ENCODE measurements at places on chromosomes 1 and 21.

DNA sequence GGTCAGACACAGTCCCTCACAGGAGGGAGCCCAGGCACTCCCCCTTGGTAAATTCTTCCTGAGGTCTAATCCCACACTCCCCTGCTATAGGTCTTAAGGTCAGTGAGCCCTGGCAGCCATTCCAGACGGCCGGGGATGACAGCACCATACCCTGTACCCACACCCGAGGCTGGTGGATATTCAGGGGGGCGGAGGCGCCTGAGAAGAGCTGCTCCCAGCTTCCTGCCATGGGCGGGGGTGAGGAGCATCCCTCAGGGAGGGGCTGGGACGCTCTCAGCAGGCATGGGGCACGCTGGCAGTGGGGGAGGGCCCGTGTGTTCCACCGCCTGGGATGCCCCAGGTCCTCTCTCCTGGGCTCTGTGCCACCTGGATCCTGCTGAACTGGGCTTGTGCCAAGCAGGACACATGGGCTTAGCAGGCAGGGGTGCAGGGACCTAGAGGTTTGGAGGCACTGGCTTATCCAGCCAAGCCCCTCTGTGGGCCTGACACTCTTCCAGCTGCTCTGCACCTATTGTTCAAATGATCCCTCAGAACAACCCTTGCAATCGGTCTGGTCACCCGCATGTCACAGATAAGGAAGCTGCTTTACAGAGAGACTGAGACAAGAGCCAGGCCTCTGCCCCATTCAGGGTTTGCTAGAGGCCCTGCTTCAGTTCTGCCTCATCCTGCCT lies 5.7 kb upstream of the ADGRB2 start:
- no peak for DNase-seq

- DNase-seq: no peak
Observed at GRCh38 chr1:39076127-39076798, 50.1 kb downstream of the NDUFS5 start.

DNA sequence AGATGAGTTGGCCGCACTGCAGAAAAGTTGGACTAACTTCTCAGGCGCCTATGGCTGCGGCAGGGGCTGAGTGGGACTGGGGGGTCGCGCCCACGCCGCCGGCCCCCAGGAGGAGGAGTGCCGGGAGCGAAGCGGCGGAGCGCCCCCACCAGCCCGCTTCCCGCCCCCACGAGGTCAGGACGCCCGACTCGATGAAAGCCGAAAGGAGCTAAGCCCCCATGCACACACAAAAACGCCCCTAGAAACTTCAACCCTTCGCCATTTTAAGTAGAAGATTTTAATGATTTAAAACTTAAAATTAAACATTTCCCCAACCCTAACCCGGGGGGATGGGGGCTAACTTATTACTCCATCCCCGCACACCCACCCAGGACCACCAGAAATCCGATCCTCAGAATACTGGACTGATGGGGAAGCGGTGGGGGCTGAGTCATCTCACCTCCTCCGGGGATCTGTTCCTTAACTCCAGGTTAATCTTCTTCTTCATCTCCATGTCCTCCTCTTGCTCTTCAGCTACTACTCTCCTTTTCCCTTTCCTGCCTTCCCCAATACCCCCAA lies 539 bp downstream of the ANP32E start:
- peak; percentile 3 for DNase-seq

- DNase-seq: peak; percentile 7
Observed at GRCh38 chr1:151612501-151613281, 841 bp downstream of the SNX27 start.

- no peak for DNase-seq
Observed at GRCh38 chr1:161073474-161074121, 3.9 kb upstream of the ARHGAP30 start.

GRCh38 chr1:228242409-228242808 lies 34.6 kb downstream of the OBSCN start:
- DNase-seq: no peak

- no peak for DNase-seq
Observed at GRCh38 chr1:94648225-94649007, 106.9 kb upstream of the F3 start.

- no peak for DNase-seq
Observed at GRCh38 chr1:58818075-58818474, 34.2 kb upstream of the JUN start.

DNA sequence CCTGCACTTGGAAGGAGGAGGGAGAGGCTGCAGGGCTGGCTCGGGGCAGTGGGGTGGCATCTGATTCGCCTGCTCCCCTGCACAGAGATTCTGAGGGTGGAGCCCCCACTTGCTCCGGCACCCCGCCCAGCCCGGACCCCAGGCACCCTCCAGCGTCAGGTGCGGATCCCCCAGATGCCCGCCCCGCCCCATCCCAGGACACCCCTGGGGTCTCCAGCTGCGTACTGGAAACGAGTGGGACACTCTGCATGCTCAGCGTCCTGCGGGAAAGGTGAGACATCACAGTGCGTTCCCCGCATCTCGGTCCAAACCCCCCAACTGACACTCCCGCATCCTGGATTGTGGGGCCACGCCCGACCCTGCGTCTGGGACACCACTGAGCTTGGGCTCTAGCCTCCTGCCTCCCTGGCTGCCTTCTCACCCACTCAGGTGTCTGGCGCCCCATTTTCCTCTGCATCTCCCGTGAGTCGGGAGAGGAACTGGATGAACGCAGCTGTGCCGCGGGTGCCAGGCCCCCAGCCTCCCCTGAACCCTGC lies 7.9 kb downstream of the ADAMTSL4 start:
- no peak for DNase-seq

All from stimulated activated CD4-positive, alpha-beta T cell treated with anti-CD3 and anti-CD28 coated beads, Interleukin-1b, Interleukin-23, amount 100 ng/mL, for 1 hour (primary cell).